ENCODE measurements at places on chromosomes 3 and 15.

- no peak for DNase-seq
These were observed 127.6 kb downstream of the NAALADL2 start for GRCh38 chr3:174986685-174987084.

DNA sequence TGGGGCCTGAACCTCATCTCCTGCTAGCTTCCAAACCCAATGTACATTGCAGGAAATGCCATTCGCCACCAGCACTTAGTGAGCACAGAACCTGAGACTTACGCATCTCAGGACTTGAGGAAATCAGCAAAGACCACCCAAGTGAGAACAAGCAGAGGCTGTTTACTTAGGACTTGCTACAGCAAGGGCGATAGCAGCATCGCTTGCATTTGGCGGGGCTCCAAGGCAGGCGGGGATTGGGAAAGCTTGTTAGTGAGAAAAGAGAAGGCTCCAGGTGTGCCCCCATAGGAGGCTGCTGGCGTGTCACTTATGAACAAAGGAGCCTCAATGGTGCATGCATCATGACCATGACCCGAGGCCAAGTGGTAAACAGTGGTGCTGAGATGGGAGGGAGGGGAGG lies 19.7 kb downstream of the SLC6A20 start:
- DNase-seq: no peak

DNA sequence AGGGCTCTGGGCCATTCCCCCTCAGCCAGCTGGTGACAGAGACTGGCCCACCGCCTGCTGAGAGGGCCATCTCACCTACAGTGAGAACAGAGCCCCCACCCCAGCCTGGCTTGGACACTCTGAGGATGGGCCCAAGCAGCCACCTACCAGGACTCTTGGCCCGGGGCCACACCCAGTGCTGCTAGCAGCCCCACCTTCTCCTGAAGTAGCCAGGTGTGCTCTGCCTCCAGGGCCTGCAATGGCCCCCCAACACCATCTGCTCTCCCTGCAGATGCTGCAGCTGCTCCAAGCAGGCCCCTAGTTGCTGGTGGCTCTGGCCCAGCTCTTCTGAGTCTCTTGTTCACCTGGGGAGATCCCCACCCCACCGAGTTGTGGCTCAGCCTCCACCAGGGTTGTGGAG lies 6.8 kb upstream of the CLK3 start:
- no peak for DNase-seq

GRCh38 chr3:44117239-44117638 lies 124.4 kb upstream of the TOPAZ1 start:
- no peak for DNase-seq

DNA sequence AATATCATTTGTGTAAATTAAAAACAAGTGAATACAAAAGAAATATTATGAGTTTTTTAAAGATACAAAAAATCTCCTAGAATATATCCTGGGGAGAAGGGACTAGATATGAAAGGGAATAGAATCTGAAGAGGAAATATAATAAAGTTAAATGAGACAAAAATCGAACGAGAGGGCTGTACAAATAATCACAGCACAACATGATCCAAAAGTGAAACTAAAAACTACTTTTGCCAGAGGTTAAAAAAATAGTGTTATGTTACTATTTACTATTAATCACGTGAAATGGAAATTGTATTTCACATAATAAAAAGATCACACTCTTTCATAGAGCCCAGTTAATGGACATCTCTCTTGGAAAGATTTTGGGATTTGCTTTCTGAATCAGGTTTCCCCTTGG lies 28.6 kb downstream of the CGGBP1 start:
- DNase-seq: no peak

DNA sequence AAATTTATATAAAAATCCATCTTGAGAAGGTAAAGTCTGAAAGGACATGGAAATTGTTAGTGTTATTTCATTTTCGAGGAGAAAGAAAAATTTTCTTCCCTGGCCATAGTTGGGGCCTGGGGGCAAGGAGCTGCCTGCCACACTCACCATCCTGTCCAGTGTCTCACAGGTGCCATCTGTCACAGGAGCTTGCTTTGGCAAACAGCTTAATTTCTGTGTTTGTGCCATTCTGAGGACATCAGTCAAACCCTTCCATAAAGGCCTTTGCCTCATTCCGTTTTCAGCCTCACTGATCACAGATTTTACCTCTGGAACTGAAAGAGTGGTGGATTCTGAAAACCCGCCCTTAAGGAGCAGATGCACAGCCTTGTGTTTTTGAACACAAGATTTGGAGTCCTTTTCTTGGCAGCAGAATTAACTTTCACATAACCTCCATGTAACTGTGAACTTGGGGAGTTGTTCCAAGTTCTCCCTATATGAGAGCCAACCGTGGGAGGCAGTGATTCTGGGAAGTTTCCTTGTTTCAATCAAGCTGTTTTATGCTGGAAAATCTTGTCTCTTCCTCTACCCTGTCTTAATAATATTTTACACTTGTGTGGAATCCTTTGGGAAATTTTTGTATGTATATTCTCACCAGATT lies 254.7 kb downstream of the CACNA2D3 start:
- DNase-seq: no peak

- DNase-seq: no peak
These were observed 84.1 kb downstream of the PCCB start for GRCh38 chr3:136334209-136334608.

DNA sequence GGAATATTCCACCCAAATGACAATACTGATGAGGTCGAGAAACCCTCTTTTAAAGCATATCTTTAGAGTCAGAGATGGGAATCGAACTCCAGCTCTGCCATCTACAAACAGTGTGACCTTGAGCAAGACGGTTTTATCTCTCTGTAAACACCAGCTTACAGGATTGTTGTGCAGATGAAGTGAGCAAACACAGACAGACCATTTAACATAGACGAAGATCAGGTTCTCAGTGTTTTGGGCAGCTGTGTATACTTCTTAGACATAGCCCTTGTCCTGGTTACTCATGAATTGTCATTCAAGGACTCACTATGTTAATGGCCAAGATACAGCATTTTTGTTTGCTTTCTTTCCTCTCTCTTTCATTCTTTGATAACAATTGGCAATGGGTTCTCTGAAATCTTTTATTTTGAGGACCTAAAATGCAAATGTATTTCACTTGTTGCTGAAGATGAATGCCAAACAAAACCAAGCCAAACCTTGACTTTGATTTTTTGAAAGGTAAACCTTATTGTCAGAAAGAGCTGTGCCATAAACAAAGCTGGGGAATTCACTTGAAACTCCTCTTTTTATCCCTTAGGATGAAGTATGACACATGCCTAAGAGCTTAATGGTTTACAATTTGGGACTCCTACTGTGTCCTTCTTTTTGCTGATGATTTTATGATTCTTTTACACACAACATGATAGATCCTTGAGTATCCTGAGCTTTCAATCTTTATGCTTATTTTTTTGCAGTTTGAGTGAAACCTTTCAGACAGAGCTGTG lies 250.0 kb upstream of the PDZRN3 start:
- DNase-seq: no peak

DNA sequence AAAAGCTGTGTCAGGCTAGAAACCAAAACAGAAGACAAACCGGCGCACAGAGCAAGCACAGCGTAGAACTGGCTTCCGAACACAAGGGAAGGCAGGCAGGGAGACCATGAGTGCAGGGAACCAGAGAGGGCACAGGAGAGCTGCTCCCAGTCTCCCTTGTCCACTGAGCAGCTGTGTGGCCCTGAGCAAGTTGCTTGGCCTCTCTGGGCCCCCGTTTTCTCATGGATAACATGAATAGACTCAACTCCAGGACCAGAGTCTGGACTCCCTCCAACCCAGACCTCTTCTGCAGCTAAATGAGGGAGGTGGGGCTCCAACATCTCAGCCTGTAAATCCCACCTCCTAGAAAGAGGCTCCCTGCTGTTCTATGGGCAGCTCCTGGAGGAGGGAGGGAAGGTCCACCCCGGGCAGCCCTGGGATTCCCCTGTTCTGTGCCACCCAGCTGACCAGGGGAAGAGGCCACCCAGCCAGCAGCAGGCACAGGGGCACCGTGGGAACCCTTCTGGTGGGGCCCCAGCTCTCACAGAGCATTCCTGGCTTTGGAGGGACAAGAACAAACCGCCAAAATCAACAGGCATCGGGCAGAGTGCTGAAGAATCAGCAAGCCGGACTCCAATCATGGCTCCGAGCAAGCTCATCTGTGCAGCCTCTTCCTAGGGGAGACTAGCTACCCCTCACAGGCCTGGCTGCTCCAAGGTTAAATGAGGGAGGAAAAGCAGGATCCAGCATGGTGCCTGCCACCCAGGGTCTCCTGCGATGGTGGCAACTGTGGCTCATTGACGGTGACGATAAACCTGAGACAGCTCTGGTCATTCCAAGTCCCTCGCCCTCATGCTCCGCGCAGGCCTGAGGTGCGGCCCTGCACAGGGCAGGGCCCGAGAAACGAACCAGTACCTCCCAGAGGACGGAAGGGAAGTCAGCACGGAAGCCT lies 15.1 kb downstream of the XXYLT1 start:
- DNase-seq: no peak

- DNase-seq: no peak
These were observed 187.8 kb downstream of the TLE3 start for GRCh38 chr15:69909719-69910444.

GRCh38 chr3:42369304-42369703 lies 41.1 kb downstream of the LYZL4 start:
- peak; percentile 1 for DNase-seq

- DNase-seq: no peak
These were observed 10.8 kb downstream of the SHISA5 start for GRCh38 chr3:48493203-48493501.

GRCh38 chr3:191300422-191300821 lies 28.8 kb upstream of the CCDC50 start:
- no peak for DNase-seq

GRCh38 chr15:92667287-92667904 lies 11.8 kb upstream of the FAM174B start:
- peak; percentile 76 for DNase-seq

- DNase-seq: no peak
These were observed 124.7 kb upstream of the RAD18 start for GRCh38 chr3:9087831-9088413.

GRCh38 chr3:85427467-85427866 lies 468.7 kb downstream of the CADM2 start:
- no peak for DNase-seq

- no peak for DNase-seq
These were observed 57.6 kb downstream of the SSR3 start for GRCh38 chr3:156497326-156497725.

- no peak for DNase-seq
These were observed 64.5 kb downstream of the MITF start for GRCh38 chr3:69803681-69804270.

DNA sequence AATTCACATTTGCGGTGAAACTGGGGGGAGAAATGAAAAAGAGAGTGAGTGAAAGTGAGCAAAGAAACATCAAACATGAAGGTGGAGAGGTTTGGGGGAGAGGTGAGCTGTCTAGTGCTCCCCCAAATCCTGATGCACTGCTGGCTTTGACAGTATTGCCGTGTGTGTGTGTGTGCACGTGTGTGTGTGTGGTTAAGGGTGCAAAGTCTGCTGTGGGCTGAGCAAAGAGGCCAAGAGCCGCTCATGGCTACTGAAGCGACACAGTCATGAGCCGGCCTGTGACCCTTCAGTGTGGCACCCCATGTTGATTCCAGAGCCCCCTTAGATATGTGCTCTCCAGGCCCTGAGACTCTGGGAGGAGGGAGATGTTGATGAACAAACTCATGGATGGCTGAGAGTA lies 94.3 kb downstream of the DGKG start:
- DNase-seq: no peak

- no peak for DNase-seq
These were observed 103.2 kb upstream of the TJP1 start for GRCh38 chr15:29925227-29926082.

GRCh38 chr3:24226397-24226796 lies 268.3 kb downstream of the THRB start:
- no peak for DNase-seq

GRCh38 chr3:133910422-133910821 lies 14.7 kb upstream of the RAB6B start:
- no peak for DNase-seq

DNA sequence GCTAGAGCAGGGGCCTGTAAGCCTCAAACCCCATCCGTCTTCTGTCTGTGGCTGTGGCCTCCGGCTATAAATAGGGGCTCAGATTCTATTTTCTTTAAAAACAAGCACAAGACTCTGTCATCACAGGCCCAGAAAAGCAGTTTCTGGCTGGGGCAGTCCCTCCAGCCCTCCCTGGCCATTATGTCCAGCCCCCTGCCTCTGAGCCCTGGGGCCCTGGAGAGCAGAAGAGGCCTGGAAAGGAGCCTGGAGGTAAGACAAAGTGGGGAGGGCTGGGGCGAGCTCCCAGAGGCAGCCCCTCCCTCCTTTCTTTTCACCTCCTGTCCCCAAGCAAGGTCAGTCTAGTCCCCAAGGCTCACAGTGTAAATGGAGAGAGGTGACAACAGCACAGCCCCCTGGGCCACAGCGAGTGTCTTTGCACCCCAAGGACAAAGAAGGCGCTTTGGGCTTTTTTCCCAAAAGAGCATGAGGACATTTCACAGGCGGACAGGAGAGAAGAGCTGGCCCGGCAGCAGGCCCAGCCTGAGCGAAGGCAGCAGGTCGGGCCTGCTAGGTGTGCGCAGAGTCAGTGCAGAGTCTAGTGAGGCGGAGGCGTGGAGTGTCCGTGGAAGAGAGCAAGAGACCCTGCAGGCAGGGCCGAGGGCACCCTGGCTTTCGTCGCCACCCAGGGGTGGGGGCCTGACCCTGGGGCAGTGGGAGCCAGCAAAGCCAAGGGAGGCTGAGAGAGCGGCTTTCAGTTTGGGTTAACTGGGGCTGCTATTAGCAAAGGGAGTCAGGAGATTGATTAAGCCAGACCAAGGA lies 188.3 kb downstream of the TBC1D2B start:
- no peak for DNase-seq

GRCh38 chr15:90512276-90512675 lies 17.4 kb upstream of the CRTC3 start:
- no peak for DNase-seq

Data from NCI-H510A (cell line).